CD8-positive, alpha-beta T cell (primary cell): ENCODE measurements at places on chromosomes 16 and 17.

GRCh38 chr16:86823888-86824671, 245.7 kb downstream of the FOXL1 start:
- DNase-seq, result no peak

- DNase-seq, result no peak
Observed at GRCh38 chr16:58430718-58431117, 38.4 kb downstream of the GINS3 start.

DNA sequence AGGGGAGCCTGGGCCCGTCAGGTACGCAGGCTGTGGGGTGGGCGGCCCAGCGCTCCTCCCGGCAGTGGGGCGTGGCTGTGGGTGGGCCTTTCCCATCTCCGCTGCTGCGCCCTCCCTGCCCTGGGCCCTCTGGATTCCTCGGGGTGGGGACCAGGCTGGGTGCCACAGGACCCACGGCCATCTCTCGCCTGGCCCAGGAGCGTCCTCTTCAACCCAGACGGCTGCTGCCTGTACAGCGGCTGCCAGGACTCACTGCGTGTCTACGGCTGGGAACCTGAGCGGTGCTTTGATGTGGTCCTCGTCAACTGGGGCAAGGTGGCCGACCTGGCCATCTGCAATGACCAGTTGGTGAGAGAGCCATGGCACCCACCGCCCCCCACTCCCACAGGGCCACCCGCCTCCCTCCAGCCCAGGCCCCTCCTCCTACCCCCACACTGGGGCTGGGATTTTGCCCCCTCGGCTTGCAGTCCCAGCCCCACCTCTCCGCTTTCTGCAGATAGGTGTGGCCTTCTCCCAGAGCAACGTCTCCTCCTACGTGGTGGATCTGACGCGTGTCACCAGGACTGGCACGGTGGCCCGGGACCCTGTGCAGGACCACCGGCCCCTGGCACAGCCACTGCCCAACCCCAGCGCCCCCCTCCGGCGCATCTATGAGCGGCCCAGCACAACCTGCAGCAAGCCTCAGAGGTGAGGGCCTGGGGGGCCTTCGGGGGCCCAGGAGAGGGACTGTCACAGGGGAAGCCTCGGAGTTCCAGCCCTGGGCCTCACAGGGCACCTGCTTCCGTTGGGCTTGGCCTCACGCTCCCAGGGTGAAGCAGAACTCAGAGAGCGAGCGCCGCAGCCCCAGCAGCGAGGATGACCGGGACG, 17.2 kb downstream of the KATNB1 start:
- no peak for DNase-seq

DNA sequence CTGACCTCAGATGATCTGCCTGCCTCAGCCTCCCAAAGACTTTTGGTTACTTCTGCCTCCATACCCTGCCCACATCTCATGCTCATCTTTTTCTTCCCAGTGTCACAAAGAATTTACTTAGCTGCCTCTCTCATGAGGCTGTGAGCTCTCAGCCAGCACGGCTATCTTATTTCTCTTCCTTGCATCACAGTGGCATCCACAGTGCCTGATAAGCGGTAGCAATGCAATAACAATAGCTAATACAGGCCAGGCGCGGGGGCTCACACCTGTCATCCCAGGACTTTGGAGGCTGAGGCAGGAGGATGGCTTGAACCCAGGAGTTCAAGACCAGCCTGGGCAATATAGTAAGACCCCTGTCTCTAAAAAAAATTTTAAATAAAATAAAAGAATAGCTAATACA, 15.5 kb upstream of the MARVELD3 start:
- DNase-seq, result no peak

DNA sequence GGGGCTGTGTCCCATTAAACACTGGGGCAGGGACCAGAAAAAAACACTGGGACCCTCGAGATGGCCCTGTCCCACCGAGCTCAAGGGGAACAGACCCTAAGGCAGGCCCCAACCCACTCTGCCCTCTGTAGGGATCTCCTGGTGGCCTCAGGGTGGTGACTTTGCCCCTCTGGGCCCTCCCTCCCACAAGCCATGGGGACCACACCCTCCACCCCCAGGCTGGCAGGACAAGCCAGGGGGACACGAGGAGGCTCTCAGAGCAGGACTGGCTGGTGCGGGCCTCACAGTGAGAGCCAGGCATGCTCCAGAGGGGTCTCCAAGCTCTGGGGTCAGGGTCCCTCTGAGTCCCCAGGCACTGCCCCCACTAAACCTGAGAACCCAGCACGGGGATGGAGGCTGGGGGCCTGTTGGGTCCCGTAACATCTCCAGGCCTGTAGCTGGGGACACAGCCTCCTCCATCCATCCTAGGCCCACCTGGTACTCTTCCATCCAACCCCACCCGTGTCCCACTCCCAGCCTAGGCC, 14.5 kb upstream of the SRRM2 start:
- DNase-seq, result no peak

- DNase-seq, result no peak
Observed at GRCh38 chr17:72930031-72930430, 162.5 kb downstream of the SLC39A11 start.

- no peak for DNase-seq
Observed at GRCh38 chr16:86800894-86801293, 222.5 kb downstream of the FOXL1 start.

DNA sequence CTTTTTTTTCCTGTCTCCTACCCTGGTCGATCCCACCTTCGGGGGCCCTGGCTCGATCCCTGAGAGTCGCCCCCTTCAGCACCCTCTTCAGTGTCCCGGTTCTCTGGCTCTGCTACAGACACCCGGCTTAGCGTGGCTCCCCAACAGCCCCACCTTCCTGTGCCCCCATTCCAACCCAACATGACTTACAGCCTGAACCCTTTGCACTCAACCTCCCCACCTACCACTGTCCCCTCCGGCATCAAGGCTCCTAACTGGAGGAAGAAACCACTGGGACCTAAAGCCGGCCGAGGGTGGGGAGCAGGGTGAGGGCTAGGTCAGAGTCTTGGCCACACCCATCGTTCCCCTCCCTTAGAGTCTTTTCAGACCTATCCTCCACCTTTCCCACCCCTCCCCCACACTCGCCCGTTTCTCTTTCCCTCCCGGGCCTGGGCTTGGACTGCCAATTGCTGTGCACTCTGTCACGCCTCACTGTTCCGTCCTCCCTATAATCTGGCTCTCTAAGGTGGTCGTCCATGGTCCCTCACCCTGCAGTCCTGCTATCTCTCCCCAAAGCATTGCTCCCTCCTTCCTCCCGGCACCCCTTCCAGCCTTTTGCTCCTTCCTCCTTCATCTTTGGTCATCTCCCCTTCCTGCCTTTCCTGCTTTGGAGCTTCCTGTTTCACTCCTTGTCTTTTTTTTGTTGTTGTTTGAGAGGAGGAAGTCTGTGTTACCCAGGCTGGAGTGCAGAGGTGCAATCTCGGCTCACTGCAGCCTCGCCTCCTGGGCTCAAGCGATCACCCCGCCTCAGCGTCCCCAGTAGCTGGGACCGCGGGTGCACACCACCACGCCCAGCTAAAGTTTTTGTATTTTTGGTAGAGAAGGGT, 890 bp upstream of the CLDN7 start:
- DNase-seq, result peak; percentile 33

- DNase-seq, result no peak
Observed at GRCh38 chr16:67364600-67365235, 28.6 kb downstream of the TPPP3 start.

DNA sequence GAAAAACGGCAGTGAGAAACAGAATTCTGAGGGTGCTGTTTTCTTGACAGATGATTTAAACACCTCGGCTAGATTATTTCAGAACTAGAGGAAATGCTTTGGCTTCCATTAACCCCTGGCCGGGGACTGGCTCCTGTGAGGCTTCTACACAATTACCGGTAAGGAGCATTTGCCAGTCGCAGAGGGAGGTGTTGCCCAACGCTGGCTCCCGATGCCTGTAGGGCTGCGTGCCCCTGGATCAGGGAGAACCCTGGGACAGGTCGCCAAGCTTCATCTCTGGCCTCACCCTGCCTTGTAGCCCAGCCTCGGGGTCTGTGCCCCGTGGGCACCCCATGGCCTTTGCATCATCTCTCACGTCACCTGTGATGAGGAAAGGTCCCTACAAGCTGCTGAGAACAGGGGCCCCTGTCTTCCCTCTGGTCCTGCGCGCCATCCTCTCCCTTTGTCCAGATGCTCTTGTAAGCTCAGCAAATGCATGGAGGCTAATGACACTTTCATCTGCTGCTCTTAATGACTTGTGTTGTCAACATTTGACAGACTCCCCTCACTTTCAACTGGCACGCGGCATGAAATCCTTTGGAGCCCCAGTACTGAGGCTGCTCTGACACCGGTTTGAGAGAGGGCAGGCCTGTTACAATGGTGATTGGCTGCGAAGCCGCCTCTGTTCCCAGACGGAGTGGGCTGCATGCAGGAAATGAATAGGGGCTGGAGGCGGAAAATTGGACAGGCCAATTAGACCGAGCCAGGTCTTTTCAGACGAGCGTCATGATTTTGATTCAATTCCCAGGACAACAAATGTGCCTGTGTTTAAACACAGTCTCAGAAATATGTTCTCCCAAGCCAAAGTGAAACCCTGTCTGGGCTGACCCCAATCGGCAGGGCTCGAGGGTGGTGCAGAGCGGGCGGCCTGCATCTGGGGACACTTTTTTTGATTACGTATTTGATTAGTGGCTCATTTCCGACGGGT, 85.5 kb upstream of the DOC2B start:
- no peak for DNase-seq
